ENCODE measurements at places on chromosomes 12 and 14.
A peak's percentile ranks its signal among the peaks of the same experiment; 100 is the strongest.

- no peak for DNase-seq
Observed at GRCh38 chr12:57864442-57865083, 18.0 kb upstream of the CTDSP2 start.

DNA sequence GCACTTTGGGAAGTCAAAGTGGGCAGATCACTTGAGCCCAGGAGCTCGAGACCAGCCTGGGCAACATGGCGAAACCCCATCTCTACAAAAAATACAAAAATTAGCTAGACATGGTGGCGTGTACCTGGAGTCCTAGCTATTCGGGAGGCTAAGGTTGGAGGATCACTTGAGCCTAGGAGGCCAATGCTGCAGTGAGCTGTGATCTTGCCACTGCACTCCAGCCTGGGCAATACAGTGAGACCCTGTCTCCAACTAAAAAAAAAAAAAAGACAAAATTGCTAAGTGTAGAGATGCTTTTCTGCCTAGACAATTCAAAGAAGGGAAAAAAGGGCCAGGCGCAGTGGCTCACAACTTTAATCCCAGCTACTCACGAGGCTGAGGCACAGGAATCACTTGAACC is 3.4 kb upstream of the LRP6 start:
- DNase-seq = no peak

DNA sequence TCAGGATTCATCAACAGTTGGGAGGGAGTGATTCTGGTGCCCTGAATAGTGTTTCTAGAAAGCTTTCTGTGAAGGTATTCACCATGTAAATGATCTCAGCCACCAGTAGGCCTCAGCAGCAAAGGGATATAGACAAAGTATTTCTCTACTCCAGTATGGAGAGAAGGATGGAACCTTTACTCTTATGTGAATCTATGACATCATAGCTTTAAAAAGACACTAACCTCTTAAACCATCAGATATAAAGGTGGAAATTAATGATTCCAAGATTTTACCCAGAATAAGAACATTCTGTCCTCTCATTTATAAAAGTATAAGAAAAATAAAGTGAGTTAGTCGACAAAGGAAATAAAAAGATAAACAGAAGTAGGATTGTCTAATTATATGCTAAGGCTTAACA is 4.6 kb downstream of the GPR65 start:
- DNase-seq = no peak

GRCh38 chr14:104957146-104958113 is 20.7 kb downstream of the AHNAK2 start:
- DNase-seq = no peak

GRCh38 chr14:102516531-102517391 is 7.2 kb upstream of the ANKRD9 start:
- peak; percentile 88 for DNase-seq

DNA sequence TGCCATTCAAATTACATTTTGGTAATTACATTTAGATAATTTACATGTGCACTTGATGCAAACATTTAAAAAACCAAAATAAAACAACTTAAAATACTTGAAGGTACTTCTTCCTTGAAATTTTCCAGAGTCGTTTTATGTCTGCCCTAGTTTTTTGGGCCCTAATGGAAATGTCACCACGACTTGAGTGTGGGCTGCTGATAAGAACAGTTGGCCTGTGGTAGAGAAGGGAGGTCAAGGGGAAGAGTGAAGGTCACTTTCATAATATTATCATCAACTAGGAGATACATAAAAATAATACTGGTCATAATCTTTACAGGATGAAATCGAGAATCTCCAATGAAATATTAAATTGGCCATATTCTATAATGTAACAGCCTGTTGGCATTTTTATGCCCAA is 23.1 kb downstream of the ZDHHC17 start:
- DNase-seq = no peak

- DNase-seq = no peak
Observed at GRCh38 chr12:90004319-90005074, 295.9 kb upstream of the ATP2B1 start.

DNA sequence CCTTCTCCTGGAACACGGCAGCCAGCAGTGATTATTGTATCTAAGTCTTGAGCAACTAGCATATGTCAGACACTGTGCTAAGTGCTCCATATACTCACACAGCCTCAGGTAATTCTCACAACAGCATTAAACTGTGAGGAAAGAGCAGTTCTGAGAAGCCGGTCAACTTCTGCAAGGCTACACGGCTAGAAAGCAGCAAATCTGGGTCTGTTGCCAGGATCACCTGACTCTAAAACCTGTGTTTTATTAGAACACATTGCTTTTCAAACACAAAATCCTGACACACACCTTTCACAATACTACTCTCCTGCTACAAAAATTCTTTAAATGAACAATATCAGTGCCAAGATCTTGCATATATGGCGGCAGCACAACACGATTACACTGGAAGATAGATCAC is 49.8 kb upstream of the CRACR2A start:
- no peak for DNase-seq

GRCh38 chr14:53570411-53571387 is 385.9 kb downstream of the BMP4 start:
- DNase-seq = peak; percentile 77

DNA sequence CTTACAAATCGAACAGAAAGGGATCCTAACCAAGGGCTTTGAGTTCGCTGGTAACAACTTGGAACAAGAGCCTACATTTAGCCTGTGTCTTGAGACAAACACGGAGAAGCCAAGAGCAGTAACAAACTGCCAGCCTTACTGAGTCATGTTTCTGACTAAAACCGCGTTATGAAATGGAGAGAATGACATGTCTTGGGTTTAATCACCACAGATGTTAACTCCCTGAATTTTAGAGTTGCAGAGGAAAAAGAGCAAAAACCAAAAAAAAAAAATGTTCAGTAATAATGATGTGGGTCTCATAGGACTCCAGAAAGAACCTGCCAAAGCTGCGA is 1.0 kb downstream of the BLTP3B start:
- no peak for DNase-seq

DNA sequence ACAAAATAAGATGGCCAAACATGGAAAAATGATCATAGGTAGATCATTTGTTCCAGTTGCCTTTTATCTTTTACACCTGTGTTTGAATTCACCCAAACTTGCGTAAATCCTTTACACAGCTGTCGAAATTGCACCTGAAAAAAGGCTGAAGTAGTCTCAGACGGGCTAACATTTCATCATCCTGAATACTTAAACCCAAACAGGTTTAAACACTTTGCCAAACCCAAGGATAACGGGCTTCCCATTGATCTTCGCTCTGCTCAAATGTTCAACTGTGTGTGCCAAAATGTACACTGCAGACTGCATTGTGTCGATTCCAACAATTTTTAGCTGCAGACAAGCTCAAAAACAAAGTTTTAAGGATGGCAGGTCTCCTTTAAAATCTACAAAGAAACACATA is 288.7 kb upstream of the DDHD1 start:
- no peak for DNase-seq

- no peak for DNase-seq
Observed at GRCh38 chr12:96457191-96457930, 32.0 kb upstream of the CFAP54 start.

- DNase-seq = no peak
Observed at GRCh38 chr14:91281346-91281745, 36.8 kb upstream of the GPR68 start.

DNA sequence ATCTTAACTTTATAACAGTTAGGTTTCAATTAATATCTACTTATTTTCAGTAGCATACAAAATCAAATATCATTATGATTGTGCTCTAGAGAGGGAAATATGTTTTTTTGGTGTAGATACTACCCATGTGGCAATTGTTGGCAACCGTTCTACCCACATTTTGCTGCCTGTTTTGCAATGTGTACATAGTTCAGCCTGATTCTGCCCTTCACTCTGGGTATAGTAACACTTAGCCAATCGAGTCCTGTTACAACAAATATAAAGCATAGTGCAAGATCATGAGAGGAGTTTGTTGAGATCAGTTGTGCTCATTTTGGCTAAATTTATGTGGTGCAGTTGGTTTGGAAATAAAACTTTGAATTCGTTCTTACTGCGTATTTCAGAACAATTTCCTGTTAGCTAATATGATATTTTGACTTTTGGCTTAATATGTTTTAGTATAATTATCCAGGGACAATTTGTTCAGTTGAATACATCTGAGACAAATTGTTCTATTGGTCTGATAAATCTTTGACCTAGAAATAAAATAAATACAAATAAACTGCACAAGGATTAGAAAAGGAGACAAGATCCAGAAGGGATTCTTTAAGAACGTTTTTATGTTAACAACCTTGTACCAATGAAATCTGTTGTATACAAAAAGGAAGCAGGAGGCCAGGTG is 76.9 kb downstream of the ATF7IP start:
- DNase-seq = no peak

DNA sequence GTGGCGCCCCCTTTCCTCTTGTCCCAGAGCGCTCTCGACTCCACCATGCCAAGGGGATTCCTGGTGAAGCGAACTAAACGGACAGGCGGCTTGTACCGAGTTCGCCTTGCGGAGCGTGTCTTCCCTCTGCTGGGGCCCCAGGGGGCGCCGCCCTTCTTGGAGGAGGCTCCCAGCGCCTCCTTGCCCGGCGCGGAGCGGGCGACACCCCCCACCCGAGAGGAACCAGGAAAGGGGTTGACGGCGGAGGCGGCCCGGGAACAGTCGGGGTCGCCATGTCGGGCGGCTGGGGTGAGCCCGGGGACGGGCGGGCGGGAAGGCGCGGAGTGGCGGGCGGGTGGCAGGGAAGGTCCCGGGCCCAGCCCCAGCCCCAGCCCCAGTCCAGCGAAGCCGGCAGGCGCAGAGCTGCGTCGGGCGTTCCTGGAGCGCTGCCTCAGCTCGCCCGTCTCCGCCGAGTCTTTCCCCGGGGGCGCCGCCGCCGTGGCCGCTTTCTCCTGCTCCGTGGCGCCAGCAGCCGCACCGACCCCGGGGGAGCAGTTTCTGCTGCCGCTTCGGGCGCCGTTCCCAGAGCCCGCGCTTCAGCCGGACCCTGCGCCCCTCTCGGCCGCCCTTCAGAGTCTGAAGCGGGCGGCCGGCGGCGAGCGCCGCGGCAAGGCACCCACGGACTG is 376 bp downstream of the INSM2 start:
- DNase-seq = peak; percentile 33

DNA sequence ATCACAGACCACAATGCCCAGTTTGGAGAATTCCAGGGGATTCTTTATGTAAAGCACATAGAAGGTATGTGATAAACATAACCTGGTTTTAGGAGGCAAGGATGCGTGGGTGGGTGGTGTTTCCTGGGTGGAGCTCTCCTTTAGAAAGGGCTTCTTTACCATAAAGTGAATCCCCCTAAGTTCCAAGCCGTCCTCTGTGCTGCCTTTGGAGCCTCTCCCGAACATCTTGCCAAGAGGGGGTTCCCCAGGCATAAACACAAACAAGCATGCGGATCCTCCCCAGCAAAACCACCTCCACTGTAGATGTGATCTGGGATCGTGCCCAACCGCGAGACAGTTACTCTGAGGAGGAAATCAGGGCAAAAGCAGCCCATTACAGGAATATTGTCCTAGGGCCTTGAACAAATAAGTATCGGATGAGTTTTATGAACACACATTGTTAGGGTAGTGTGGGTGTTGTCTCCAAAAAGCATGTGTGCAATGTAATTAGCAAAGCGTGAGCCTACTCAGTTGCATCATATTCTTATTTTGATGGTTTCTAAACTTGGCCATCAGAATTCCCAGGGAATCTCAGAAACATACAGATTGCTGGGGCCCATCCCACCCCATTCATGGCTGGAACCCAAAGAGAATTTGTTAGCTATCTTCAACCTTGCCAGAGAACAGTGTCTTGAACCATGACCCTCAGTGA is 48.8 kb upstream of the CORO1C start:
- DNase-seq = no peak

DNA sequence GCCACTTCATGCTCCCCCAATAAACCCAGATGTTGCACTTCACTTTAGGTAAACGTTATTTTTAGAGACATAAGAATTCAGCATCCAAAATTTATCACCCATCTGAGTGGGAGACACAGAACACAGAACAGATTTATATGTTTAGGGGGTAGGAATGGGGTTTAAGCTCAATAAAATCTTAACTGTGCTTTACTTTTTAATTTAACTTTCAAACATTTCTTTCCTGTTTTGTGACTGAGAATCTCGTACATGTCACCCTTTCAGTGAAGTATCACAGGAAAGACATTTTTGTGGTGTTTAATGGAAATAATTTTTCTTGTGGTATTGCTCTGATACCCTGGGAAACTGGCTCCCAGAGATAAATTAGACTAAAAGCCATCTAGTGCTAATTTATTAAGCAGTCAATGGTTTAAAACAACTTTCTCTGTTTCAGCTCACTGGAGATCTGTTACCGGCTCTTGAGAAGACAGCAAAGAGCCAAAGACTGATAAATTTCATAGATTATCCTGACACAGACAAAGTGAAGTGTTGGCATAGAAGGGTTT is 148.0 kb upstream of the BMP4 start:
- DNase-seq = no peak

GRCh38 chr12:98059659-98060343 is 455.6 kb upstream of the TMPO start:
- DNase-seq = no peak

DNA sequence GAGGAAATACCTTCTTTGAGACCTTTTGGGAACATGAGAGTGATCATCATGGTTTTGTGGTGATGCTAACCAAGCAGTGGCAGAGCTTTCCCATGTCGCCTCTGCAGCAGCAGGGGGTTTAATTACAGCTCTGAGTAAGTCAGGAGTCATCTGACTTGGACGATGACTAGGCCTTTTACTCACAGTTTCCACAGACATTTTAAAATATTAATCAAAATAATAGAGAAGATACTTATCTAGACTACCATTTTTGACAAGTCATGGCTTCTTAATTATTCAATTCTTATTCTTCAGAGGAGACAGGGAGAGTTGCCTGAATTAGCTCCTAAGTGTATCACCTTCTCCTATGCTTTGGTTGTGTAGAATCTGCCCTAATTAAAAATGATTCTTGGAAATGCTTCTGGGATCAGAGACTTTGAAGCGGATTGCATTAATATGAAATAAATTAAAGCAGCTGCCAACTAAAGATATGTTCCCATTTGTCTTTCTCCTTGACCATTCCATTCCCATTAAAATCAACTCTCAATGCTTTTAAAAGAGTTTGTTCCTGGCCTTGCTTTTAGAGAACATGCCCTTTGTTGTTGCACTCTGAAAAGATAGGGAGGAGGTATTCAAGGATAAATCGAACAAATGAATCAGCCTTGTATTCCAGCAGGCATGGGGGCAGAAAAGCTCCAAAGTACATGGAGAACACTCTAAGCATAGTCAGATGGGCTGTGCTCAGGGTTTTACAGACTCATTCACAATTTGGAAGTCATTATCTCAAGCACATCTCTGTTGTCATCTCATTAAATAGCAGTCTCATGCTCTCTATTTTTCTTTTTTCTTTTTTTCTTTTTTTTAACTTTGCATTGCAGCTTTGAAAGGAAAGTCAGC is 7.7 kb upstream of the IFNG-AS1 start:
- no peak for DNase-seq

GRCh38 chr14:25231004-25231403 is 181.1 kb upstream of the STXBP6 start:
- no peak for DNase-seq
